ENCODE measurements at places on chromosomes 16 and 17. TPM values are rescaled to one million over a fixed set of nuclear protein-coding genes. Genes with fewer than 3 reads are reported as not detected.

The CTRB2 gene
- not detected for total RNA-seq

The PRR15L gene
- total RNA-seq, result not detected

The HSD17B1 gene
- under 0.01 TPM for total RNA-seq

The FLYWCH1 gene
- 42.3 TPM for total RNA-seq

The RTN4RL1 gene
- total RNA-seq, result 0.83 TPM

The ABCA8 gene
- not detected for total RNA-seq

The PRAC1 gene
- not detected for total RNA-seq

The KRT24 gene
- total RNA-seq, result not detected

The CPHXL gene
- not detected for total RNA-seq
